ENCODE measurements at places on chromosomes 1 and 21.

DNA sequence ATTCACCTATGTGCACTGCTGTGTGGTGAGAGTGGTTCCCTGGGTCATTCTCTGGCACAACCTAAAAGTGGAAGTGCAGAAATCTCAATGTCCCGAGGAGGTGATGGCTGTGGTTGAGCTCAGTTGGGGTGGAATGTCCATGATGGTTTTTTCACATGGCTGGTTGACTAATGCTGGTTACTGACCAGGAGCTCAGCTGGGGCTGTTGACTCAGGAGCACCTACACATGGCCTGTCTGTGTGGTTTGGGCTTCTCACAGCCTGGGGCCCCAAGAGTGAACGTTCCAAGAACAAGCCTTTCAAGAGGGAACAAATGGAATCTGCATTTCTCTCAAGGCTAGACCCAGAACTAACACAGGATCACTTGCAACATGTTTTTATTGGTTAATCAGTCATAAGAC, 6.4 kb upstream of the KANK4 start:
- no peak for DNase-seq

- no peak for DNase-seq
These were observed 54.8 kb upstream of the MUTYH start for GRCh38 chr1:45395051-45395450.

GRCh38 chr1:206658981-206659273, 23.6 kb downstream of the DYRK3 start:
- no peak for DNase-seq

DNA sequence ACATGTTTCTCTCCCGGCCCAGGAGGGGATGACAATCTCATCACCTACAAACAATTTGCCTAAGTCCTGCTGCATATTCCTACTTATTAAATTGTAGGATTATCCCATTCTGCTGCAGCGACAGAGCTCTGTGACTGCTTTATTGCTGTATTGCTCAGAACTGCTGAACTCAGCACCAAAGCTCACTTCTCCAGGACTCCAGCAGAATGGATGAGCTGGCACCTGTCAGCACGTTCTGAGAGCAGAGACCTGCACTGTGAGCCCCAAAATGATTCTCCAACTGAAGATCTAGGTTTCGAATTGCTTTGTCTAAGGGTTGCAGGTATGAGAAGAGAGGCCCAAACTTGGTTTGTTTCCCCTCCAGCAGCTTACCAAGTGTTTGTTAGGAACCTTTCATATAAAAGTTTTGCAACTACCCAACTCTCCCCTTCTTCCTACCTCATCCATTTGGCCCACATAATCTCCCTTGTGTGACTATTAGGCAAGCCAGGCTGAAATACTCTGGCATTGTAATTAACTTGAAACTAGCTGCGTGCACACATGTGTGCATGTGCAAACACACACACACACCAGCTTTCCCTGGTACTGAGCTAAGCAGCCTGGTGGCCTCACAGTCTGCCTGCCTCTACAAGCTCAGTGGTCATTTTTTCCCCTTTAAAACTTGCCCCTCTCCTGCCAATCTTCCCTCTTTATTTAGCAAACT, 161.4 kb upstream of the CAMK1G start:
- no peak for DNase-seq

GRCh38 chr1:53551428-53551995, 92.3 kb downstream of the DMRTB1 start:
- DNase-seq, result no peak

- no peak for DNase-seq
These were observed 81.2 kb upstream of the EFHD2 start for GRCh38 chr1:15328351-15329103.

GRCh38 chr1:9922342-9922741, 12.3 kb upstream of the CTNNBIP1 start:
- DNase-seq, result no peak

GRCh38 chr1:101732261-101732660, 264.5 kb downstream of the OLFM3 start:
- no peak for DNase-seq

GRCh38 chr1:237235091-237235490, 193.1 kb downstream of the RYR2 start:
- DNase-seq, result no peak

GRCh38 chr1:34645109-34645688, 109.6 kb upstream of the GJB5 start:
- DNase-seq, result no peak

DNA sequence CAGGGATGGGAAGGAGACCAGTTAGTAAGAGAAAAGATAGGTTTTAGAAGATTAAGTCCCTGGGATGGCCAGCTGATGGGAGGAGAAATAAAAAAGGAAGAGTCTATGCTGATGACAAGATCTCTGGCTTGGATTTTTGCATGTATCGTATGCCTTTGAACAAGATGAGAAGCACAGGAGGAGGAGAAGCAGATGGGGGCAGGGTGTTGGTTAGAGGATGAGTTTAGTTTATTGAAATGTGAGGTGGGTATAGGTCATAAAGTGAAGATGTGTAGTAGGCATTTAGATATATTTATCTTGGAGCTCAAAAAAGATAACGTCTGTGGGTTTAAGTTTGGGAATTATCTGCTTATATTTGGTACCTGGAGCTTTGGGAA, 1.4 kb downstream of the TIPRL start:
- peak; percentile 11 for DNase-seq

DNA sequence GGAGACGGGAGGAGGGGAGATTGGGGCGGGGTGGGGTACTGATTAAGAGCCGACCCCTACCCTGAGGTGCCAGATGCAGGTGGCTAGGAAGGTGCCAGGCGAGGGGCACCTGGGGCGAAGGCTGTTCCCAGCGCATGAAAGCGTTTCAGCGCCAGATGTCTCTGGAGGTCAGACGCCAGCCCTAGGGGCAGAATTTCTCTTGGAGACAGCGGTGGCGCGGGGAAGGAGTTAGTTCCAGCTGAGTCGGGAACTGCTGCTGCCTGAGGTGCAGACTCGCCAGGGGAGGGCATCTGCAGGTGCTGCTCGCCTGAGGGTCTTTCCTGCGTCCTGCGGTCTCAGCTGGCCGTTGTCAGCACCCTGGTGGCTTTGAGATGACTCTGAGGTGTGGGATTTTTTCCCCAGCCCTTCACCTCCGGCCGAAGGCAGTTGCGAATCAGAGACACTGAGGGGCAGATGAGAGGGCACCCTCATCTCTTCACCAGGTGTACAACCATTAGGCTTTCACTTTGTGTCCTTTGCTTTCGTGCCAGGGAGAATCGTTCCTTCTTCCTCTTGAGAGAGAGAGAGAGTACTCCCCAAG, 539 bp downstream of the CGN start:
- peak; percentile 59 for DNase-seq

- DNase-seq, result no peak
These were observed 73.5 kb upstream of the PDC start for GRCh38 chr1:186534401-186534800.

GRCh38 chr1:240385551-240385950, 226.4 kb downstream of the GREM2 start:
- DNase-seq, result no peak

DNA sequence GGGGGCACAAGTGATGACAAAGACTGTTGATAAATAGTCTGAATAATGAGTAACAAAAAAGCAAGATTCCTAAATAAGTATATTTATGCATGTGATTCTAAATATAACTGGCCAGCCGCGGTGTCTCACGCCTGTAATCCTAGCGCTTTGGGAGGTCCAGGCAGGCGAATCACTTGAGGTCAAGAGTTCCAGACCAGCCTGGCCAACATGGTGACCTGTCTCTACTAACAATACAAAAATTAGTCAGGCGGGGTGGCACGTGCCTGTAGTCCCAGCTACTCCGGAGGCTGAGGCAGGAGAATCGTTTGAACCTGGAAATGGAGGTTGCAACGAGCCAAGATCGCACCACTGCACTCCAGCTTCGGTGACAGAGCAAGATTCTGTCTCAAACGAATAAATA, 161.5 kb downstream of the TOMM20 start:
- no peak for DNase-seq

DNA sequence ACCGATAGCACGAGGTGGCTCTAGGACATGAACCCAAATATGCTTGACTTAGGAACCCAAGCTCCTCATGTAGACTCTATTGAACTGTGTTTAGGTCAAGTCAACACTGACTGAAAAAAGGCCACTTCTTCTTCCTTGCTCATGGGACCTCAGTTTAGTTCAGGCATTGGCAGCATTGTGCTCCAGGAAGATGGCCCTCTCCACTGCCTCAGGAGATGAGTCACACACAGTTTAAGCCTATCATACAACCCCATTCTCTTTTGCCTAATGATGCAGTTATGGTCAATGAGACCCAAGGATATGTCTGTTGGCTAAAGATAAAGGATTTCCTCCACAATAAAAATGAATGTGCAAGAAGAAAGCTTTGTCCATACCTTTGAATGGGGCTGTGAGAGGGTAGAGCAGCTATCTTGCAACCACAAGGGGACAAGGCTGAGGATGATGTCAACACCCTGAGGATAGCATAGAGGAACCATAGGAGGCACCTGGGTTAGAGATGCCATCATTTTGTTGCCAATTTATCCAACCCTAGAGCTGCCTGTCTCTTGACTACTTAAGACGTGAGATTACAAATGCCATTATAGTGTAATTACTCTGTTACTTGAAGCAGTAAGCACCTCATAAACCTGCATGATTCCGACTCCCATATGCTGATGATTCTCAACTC, 3.0 kb upstream of the TRIM63 start:
- no peak for DNase-seq

DNA sequence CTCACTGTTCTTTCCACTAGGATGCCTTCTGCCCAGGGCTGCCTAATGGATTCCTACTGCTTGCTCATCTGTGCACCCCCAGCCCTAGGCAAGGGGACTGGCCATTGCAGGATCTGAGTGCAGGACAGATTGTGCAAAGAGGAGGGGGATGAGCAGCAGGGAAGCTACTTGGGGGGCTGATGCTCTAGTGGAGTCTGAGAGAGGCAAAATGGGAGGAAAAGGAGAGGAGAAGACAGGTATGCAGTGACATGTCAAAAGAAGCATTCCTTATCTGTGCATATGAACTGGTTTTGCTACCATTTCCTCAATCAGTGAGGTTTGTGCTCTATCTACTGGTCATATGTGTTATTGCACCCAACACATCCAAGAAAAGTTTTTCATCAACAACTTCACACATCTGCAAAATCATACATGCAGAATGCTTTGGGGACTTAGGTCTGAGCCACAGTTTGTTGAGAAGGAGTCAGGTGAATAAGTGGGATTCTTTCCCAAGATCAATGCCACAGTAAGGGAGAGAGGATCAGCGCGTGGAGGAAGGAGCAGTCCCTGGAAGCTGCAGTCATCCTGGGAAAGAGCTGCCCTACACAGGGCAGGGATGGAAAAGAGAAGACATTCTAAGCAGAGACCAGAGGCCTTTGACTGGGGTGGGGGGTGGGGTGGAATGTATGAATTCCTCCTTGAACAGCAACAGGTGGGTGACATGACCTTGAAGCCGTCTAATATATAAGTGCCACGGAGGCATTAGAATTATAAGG, 14.4 kb downstream of the SLC5A9 start:
- peak; percentile 42 for DNase-seq

- DNase-seq, result no peak
These were observed 682.4 kb upstream of the ADAMTS5 start for GRCh38 chr21:27649323-27649722.

DNA sequence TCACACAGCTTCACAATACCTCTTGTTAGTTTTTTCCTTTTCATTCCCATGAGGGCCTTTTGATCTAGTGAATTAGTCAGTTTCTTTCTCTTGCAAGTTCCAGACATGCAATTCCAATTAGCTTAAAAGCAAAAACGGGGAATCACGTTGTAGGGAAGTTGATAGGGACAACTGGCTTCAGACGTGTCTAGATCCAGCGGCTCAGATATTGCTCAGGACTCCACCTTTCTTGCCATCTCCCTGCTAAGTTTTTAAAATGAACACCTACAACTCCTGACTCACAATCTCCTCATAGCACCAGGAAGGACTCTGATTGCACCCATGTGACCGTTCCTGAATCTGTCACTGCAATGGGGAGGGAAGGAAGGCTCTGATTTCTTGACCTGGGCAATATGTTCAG, 63.8 kb upstream of the ARHGAP29 start:
- no peak for DNase-seq

DNA sequence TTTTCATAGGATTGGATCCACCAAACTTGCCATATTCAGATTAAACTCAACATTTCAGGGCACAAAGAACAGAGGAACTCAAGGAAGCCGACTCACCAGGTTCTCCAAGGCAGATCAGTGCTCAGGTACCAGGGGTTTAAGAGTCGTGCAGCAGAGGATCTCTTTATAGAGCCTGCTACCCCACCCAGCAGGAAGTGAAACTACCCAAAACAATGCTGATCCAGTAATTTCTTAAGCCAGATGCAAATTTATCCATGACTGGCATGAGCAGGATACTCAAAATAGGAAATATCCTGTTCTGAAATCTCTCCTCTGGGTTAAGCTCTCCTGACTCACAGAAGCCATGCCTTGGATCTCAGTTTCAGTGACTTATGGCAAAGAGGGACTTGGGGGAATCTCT, at the start of gene SPRR2A:
Gene SPRR2A, minus strand, starts transcription at position 138 of the 400 bp plus-strand sequence. CDS start 777 bp downstream, outside the sequence.
- DNase-seq, result peak; percentile 1

DNA sequence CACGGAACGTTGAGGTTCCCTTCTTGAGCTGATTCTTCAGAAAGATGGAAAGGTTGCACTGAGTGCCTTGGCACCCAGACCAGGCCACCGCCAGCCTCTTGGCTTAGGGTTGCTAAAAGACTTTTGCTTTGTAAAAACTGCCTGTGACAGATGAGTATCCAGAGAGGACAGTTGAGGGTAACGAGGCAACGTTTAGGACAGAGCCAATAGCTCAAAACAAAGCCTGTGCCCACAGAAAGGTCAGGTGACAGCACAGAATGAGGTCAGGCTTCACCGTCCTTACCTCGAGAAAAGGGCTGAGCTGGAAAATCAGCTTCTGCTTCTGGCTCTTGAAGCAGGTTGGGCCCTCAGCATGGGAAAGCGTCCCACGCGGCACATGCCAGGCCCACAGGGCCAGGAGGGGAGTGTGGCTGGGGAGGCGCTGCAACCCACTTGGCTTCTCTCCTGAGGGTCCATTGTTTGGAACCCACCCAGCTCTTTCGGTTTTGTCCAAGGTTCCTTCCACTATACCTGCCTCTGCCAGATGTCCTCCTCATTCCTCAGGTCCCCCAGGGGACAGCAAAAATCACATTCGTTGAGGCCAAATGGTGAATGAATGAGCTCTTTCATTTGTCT, 55.5 kb downstream of the SCCPDH start:
- no peak for DNase-seq
